ENCODE measurements at places on chromosomes 6 and 20. TPM values are rescaled to one million over a fixed set of nuclear protein-coding genes. Genes with fewer than 3 reads are reported as not detected.

Gene GABRR1
- total RNA-seq = not detected

Gene TREM1
- total RNA-seq = not detected

- no peak for DNase-seq
Observed at GRCh38 chr6:144594585-144594984, 309.4 kb downstream of the UTRN start.

- no peak for DNase-seq
Observed at GRCh38 chr20:40607927-40608326, 81.1 kb downstream of the MAFB start.

Gene GTSF1L
- total RNA-seq = not detected

Data from activated T-cell treated with anti-CD3 and anti-CD28 coated beads, Interleukin-2, amount 50 U/mL, for 4 hours (primary cell).